ENCODE measurements at places on chromosomes 6 and 20.

GRCh38 chr6:135008941-135009290 lies 45.7 kb downstream of the HBS1L start:
- DNase-seq = no peak

GRCh38 chr6:52596371-52597028 lies 19.6 kb upstream of the TRAM2 start:
- no peak for DNase-seq

DNA sequence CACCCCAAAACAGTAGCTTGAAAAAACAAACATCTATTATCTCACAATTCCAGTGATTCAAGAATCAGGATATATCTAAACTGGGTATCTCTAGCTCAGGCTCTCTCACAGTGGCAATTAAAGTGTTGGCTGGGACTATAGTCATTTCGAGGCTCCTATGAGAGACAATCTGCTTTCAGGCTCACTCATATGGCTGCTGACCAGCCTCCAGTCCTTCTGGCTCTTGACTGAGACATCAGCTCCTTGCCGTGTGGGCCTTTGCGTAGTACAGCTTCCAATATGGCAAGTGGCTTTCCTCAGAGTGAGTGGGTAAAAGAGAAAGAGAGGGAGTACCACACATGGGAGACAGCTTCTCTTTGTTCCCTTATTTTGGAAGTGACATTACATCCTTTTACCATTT lies 327.2 kb downstream of the CENPW start:
- no peak for DNase-seq

DNA sequence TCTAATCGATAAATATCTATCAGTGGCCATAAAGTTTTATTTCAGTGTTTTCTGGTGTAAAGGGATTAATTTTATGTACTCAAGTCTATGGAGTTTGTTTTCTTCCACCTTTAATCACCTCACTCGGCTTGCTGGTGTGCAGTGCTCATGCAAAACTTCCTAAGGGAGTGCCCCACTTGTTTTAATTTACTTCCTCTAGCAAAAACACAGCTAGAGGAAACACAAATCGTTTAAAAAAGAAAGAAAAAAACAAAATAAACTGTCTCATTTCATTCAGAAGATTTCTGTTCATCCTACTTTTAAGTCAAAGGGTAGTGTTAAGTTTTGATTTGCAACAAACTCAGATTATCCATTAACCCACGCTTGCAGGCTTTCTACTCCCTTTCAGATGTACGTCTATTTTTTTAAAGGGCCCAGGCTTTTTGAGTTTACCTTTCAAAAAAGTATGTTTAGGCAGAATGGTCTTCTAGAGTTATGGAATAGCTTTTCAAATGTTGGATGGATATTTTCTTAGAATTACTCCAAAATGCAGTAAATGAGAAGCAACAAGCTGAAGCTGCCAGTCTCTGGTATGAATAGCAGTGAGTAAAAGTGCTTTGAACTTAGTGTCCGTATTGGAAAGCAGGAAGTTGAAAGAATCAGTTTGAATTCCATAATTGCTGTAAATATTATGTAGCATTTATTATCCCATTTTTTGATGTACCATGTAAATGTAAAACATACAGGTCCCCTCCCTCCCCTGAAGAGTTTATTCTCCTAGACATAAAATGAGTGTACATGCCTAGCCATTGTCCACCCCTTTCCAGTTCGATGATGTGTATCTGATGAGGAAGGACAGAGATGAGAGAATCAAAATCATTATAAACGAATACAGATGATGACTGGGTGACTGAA lies 113.3 kb downstream of the SLC16A10 start:
- DNase-seq = no peak

- DNase-seq = no peak
These were observed 665.5 kb downstream of the TENT5A start for GRCh38 chr6:81086991-81087390.

GRCh38 chr6:13304580-13305260 lies 23.6 kb downstream of the TBC1D7 start:
- DNase-seq = no peak

- no peak for DNase-seq
These were observed 289.6 kb downstream of the TBC1D7 start for GRCh38 chr6:13038741-13039190.

DNA sequence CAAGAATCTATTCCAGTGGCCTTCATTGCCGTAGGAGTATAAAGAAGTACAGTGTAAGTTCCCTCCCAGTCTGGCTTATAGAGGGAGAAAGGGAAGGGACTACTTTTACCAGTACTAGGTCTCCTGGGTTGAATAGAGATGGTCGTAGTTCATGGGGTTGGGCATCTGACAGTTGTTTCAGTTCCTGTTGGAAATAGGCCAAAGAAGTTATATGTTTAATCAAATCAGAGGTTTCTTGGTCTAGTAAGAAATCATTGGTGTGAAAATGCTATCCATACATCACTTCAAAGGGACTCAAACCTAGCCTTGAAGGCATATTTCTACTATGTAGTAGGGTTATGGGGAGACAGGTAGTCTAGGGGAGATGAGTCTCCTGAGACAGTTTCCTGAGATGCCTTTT lies 45.6 kb upstream of the MAN1A1 start:
- no peak for DNase-seq

- no peak for DNase-seq
These were observed 101.2 kb upstream of the CITED2 start for GRCh38 chr6:139475646-139476045.

DNA sequence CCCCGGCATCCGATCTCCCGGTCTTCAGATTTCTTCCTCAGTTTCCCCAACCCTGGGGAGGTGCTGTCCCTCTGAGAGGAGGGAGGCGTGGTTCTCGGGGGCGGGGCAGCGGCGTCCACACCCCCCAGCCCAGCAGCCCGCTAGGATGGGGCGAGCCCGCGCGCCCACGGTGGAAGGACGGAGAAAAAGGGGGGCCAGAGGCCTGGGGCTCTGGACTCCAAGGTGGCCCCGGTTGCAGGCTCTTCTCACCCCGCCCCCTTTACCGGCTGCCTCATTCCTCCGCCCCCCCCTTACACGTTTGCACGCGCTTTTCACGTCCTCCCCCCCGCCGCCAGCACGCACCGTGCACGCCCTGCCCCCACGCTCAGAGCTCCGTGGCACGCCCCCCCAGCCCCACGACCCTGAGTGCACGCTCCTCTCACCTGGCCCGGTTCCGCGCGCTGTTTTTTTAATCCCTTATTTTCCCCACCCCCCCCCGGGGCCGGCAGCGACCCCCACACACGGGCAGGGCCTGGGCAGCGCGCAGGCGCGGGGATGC lies 402 bp downstream of the ZBTB12 start:
- DNase-seq = no peak

DNA sequence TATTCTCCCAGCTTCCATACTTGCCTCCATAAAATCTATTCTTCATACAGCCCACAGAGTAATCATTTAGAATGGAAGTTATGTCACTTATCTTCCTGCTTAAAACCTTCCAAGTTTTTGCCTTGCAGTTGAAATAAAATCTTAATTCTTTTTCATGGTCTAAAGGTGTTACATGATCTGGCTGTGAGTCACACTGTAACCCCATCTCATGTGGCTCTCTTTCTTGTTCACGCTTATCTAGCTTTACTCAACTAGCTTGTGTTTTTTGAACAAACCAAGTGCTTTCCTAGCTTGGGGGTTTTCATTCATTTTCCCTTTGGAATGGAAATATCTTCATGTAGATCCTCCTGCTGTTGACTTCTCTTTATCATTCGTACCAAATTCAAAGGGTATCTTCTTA lies 23.6 kb upstream of the THEMIS start:
- no peak for DNase-seq

DNA sequence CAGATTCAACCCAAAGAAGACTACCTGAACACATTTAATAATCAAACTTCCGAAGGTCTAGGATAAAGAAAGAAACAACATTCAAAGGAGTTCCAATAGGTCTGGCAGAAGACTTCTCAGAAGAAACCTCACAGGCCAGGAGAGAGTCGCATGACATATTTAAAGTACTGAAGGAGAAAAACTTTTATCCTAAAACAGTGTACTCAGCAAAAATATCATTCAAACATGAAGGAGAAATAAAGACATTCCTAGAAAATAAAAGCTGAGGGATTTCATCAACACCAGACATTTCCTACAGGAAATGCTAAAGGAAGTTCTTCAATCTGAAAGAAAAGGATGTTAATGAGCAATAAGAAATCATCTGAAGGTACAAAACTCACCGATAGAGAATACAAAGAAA lies 108.6 kb downstream of the BTBD9 start:
- DNase-seq = no peak

GRCh38 chr6:39593646-39594045 lies 131.6 kb downstream of the KIF6 start:
- DNase-seq = no peak

DNA sequence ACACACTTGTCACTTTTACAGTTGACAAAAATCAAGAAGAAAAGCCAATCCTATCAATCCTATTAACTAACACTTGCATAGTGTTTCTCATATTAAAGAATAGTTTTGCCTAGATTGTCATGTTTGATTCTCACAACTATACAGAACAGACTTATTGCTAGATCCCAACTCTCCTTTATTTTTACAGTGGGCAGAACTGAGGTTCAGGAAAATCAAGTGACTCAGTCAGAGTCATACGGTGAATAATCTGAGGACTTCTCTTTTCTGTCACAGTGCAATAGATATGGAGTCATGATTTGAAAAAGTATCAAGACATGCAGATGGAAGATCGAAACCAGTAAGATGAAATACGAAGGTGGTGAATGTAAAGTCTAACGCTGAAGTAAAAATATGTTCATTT lies 195.1 kb upstream of the CITED2 start:
- no peak for DNase-seq

DNA sequence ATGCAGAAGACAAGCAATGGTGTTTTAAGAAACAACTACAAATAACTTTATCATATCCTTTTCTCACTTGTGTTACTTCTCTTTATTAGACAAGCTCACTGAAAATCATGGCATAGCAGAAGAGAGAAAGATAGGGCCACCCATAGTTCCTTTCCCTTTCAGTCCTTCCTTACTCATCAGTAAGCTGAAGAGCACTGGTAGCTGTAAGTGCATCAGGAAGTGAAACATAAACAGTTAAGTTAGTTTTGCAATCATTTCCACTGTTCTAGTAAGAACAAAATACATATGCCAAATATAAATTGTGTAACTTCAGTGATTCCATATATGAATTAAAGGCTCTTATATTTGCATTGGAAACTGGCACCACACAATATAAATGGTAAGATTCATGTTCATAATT lies 220.1 kb downstream of the HACE1 start:
- DNase-seq = no peak
